Stimulated activated CD8-positive, alpha-beta memory T cell treated with anti-CD3 and anti-CD28 coated beads, Interleukin-4, amount 100 ng/mL, for 48 hours (primary cell): ENCODE measurements at places on chromosomes 11 and 22.

DNA sequence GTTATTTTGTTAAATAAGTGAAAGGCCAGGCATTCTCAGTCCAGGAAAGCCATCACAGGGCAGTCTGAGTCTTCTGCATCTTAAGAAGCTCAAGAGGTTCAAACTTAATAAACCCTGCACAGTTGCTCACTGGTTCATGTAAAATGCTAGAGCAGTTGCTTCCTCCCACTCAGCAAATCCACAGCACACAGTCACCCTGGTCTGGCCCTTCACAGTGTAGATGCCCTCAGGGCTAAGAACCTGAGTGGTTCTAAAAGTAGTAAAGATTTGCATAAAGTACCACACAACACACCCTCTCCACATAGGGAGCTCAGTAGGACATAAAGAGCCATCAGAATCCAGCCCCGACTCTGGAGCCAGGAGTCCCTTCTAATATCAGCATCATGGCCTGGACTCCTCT, 58.7 kb downstream of the ZNF280B start:
- DNase-seq: no peak

DNA sequence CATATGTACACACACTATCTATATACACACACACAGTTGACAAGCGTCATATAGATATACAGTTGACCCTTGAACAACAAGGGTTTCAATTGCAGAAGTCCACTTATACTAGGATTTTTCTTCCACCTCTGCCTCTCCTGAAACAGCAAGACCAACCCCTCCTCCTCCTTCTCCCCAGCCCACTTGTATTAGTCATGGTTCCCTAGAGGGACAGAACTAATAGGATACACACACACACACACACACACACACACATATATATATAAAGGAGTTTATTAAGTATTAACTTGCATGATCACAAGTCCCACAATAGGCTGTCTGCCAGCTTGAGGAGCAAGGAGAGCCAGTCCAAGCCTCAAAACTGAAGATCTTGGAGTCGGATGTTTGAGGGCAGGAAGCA, 92.9 kb downstream of the DHCR7 start:
- no peak for DNase-seq

- DNase-seq: no peak
These were observed 85.3 kb downstream of the CACNA1I start for GRCh38 chr22:39655831-39656230.

DNA sequence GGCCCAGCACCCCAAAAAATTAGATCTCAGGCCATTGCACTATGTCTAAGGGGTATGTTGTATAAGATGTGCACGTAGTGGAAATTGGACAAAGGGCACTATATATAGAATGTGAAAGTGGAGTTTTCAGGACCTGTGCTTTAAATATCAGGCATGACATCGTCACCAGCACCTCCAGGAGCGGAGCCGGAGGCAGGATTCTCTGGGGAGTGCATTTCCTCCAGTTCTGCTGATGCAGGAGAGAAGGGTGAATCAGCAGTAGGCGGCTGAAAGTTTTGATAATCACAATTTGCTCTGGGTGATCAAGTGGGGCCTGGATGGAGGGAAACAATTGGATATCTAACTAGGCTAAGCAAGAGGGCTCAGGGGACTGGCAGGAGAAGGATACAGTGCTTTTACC, 69.1 kb upstream of the NTM start:
- no peak for DNase-seq

- no peak for DNase-seq
These were observed 20.8 kb downstream of the WNT11 start for GRCh38 chr11:76185511-76185910.

DNA sequence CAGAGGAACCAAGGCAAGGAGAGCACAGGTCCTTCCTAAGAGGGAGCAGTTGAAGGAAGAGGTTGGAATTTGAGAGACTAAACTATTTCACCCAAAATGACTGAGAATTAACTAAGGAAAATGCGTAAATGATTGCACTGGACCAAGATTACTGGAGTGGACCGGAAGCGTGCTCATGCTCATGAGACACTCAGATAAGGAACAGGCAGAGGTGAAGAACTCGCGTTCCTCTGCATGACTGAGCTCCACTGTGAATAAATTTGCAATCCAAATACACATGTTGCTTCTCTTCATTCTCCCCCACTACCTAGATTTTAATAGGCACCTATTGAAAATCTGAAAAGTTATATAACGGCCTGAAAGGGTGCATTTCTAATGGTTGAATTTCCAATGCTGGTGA, 207.0 kb downstream of the KIRREL3 start:
- DNase-seq: no peak

DNA sequence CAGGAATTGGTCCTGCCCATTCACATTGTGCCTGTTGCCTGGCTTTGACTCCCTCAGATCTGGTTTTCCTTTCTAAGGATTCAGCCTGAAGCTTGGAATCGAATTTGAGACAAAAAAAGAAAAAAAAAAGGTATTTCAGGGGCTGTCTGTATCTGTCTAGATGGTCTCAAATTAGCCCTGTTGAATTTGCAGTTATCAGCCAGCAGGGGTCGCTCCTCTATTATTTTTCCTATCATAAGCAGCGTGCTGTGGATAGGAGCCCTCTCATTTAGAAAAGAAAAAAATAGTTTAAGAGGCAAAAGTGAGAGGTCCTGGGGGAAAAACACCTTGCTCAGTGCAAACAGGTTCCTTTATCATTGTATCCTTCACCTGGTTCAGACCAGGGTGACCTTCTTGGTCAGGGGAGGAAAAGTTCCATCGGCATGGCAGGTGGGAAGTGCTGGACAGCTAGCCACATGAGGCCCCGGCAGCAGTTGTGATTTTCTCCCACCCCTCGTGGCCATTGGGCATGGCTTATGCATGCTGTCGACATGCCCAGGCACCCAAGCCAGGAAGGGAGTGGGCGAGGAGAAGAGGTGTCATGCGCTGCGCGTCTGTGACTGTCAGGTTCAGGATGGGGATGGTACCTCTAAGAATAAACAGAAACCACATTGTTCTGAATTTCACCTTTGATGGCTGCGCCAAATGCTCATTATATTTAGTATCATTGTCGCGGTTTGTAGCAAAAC, 13.1 kb downstream of the OR5AK2 start:
- DNase-seq: no peak

- DNase-seq: no peak
These were observed 47.8 kb upstream of the TMEM45B start for GRCh38 chr11:129767827-129768226.

- DNase-seq: no peak
These were observed 16.7 kb upstream of the PARVG start for GRCh38 chr22:44164031-44164430.

DNA sequence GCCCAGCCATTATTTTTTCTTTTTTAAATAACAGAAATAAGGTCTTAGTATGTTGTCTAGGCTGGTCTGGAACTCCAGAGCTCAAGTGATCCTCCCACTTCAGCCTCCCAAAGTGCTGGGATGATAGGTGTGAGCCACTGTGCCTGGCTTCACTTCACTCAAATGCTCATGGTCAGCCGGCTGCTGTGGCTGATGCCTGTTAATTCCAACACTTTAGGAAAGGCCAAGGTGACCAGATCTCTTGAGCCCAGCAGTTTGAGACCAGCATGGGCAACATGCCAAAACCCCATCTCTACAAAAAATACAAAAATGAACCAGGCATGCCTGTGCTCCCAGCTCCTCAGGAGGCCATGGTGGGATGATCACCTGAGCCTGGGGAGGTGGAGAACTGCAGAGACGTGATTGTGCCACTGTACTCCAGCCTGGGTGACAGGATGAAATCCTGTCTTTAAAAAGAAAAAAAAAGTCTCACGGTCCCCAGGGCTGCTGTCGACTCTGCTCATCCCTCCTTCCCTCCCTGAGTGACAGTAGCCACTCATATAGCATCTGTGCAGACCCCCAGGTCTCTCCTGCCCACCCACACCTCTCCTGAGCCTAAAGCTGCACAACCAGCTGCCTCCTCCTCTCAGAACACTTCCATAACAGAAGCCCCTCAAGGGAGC, 3.6 kb downstream of the YDJC start:
- DNase-seq: no peak

DNA sequence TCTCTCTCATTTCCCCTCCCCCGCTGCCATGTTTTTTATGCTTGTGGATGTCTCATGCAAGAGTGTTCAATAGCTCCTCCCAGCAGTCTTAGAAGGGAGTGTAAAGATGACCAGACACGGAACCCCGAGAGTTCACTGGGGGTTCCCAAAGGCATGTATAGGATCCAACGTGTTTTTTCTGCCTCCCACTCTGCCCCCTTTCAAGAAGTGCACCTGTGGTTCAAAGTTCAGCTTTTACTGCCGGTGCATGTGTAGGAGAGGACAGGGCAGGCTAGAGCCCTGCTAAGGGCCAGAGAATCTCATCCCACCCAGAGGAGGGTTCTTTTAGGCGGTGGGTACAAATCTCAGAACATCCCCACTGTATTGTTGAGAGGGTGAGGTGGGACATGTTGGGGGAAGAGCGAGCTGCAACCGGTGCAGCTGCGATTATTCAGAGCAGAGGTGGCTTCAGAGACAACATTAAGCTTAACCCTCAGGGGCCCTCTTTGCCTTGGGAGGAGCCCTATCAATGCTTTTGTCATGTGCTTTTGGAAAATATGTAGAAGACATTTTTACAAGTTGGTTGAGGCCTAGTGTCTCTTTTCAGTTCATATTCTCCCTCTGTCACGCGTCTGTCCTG, 14.5 kb downstream of the MIF start:
- no peak for DNase-seq

GRCh38 chr11:117671370-117671769, 125.6 kb downstream of the DSCAML1 start:
- no peak for DNase-seq

GRCh38 chr11:106681435-106681834, 336.8 kb downstream of the GUCY1A2 start:
- no peak for DNase-seq

DNA sequence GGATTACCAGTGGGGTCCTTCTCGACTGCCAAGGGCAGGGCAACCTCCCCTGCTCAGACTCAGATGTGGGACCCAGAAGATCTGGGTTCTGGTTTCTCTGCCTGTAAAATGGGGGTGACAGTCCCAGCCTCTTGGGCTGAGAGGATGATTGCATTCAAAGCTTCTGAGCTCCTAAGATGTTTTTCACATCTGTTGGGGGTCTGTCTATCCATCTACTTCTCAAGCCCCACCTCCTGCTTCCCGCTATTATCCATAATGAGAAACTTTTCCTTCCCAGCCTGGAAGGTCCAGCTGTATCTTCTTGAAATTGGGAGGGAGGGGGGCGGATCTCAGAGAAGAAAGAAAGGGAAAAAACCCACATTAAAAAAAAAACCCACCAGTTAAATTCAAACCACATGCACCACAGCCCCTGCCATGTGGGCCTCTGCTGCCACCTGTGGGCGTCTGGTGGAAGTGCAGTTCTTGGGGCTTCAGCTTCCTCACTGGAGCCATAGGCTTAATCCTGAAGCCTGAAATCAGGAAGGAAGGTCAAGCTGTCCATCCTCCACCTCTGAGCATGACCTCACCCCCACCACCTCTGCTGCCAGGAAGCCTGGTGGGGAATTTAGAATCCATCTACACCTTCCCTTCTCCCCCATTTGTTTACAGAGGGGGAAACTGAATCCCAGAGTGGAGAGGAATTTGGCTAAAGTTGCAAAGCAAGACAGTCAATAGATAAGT, 27.3 kb downstream of the ARHGEF17 start:
- DNase-seq: peak; percentile 92

DNA sequence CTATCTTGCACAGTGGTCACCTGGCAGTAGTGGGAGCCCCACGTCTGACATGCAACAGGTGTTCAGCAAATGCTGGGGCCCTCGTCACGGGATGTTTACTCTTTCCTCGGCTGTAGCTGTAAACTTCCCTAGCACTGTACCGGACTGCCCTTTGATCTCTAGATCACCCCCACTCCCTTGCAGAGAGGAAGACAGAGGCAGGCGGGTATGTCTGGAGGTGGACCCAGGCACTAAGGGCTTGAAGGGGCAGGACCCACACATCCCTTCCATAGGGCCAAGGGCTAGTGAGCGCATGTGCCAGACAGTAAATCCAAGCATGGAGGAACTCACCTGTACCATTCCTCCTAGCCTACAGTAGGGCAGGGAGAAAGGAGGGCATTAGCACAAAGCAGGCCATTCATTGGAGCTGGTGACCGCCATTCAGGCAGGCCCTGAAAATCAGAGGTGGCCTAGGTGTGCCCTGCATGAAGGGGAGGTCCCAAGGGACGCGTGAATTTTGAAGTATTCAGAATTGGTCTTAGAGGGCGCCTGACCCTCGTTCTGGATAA, 1.9 kb upstream of the SMTN start:
- no peak for DNase-seq

GRCh38 chr22:48781391-48781790, 1046.3 kb downstream of the BRD1 start:
- DNase-seq: no peak

DNA sequence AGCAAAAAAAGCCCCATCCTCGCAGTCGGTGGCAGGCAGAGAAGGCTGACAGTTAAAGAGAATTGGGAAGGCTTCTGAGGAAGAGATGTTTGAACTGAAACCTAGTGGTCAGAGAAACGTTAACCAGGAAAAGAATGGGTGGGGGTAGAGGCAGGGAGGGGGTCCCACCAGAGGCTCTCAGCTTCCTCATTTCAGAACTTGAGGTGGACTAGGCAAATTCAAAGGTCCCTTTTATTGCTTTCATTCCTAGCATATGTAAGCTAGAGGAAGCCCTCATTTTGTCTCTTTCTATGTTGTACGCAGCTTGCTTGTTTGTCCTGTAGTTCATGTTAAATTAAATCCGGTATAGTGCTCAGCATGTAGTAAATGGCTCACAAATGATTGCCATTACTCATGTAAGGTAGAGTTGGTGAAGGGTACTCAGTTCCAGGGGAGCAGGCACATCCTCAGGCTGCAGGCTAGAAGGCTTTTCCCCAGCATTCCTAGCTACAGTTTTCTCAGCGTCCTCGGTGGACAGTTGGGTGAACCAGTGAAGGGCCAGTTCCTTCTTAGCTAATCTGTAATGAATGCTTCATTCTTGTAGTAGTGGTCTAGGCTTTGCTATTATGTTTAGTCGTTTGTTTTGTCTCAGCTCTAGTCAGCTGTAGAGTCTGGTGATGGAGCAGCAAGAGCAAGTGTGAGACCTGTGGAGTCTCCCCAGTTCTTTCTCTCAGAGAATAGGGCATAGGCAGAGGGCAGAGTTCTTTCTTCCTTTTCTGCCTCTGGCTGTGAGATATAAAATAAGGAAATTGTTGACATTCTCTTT, 58.6 kb downstream of the UVRAG start:
- DNase-seq: no peak

GRCh38 chr11:36051235-36052144, 107.6 kb downstream of the LDLRAD3 start:
- no peak for DNase-seq

GRCh38 chr11:15770798-15771414, 585.4 kb downstream of the SOX6 start:
- peak; percentile 62 for DNase-seq
